SW 1271 (cell line): ENCODE measurements at places on chromosomes 13 and 19.

GRCh38 chr19:15115080-15115479 lies 7.9 kb downstream of the SYDE1 start:
- DNase-seq, result no peak

GRCh38 chr19:13010992-13011652 lies 15.8 kb downstream of the NFIX start:
- no peak for DNase-seq

DNA sequence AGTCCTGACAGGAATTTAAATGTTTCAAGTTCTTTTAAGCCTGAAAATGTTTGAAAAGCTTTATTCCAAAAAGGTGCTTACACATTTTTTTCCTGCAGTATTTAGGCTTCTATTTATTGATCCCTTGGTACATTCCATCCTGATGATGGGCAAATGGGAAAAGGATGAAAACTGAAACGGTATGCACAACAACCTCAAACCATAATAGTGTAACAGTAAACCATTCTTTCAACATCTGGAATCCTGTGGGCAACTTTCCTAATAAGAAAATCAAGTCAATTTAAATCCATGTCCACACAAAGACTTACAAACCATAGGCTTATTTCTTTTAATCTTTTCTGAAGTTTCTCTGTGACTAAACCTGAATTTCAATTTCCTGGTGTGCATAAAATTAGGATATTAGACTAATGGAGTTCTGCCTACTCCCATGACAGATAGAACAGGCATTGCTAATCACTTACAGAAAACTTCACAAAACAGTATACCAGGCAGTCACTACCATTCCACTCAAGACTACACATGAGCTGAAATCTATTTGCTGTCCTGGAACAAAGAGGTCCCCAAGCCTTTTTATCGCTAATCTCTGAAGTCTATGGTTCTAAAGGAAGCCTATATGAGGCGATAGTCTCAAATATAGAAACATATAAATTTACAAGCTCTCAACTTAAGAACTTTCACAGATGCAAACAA lies 103.3 kb downstream of the DLEU7 start:
- no peak for DNase-seq

DNA sequence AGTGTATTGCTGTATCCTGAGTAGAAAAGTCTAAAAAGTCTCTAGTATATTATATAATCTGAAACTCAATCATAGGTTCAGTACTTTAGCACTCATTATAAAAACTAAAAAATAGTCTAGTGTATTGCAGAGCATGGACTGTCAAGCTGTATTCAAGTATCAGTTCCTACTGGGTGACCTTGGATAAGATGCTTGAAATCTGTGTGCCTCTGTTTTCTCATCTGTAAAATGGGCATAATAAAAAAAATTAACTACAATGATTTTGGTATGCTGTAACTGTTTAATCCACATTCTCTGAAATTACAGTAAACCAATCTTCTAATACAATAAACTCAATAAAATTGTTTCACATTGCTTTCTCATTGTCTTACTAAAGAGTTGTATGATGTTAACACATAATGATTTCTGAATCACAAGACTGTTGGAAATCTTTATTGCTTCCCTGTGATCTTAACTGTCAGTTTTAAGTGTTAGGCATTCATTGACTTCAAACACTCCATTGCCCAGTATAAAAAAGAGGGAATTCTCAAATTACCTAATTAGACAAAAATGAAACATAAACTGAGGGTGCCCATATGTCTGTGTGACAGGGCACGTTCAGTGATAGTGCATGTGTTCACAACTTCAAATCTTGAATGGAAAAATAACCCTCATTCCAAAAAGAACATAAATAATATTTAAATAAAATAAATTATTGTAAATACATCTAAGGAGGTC lies 2.2 kb downstream of the STARD13 start:
- DNase-seq, result no peak

DNA sequence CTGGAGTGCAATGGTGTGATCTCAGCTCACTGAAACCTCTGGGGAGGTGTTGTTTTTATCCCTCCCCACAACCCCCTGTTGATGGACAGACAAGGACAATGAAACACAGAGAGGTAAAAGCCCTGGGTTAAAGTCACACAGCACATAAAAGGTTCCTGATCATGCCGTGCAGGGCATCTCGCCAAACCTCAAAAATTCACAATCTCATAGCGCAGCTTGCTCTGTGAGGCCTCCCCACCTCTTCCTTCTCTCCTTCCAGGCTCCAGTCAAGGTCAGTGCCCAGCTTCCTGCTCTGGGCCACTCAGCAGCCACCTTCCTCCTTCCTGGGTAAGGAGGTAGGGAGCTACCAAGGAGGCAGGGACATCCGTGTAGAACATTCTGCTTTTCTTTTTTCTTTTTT lies 2.3 kb downstream of the FUT2 start:
- DNase-seq, result no peak

GRCh38 chr19:14434543-14435319 lies 1.6 kb downstream of the PKN1 start:
- DNase-seq, result peak; percentile 76

- no peak for DNase-seq
Measured at GRCh38 chr13:50214514-50214913, 199.3 kb downstream of the KCNRG start.

GRCh38 chr19:35270381-35270811 lies 1.6 kb downstream of the USF2 start:
- no peak for DNase-seq

DNA sequence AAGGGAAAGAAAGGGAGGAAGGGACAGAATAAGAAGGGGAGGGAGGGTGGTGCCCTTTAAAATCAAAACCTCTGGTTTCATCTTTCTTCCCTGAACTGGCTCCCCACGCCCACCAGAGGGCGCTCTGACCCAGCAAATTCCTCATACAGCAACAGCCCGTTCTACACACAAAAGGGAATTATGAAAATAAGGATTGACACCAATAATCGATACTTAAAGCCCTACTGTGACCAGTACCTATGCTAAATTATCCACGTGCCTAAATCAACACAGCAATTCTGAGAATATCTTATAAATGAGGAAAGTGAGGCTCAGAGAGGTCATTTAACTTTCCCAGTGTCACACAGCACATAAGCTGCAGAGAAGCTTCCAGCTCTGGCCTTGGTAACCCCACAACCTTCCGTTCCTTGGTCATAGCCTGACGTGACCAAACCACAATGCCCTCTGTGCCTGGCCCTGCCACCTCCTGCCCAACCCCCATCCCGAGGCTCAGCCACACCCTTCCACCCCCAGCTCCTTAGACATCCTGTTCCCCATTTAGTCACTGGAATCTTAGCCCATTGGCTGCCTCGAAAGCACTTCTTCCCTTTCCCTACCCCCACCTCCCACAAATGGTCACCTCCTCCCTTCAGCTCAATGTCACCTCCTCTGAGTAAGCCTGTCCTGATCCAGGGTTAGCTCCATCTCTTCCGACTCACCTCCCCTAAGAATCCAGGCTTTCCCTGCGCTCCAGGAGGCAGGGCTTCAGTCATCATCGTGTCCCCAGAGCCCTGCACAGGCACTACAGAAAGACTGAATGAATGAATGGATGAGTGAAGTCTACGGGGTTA lies 34.2 kb upstream of the PNMA8B start:
- no peak for DNase-seq
